ENCODE measurements at places on chromosomes 7 and 10. TPM values are rescaled to one million over a fixed set of nuclear protein-coding genes. Genes with fewer than 3 reads are reported as not detected.

The PNLIPRP1 gene
- not detected for total RNA-seq

The CCDC172 gene
- total RNA-seq: not detected

The AKR1C8 gene
- not detected for total RNA-seq

The NKX2-3 gene
- 0.07 TPM for total RNA-seq

The PRTFDC1 gene
- total RNA-seq: 22.5 TPM

The MARVELD1 gene
- 21.2 TPM for total RNA-seq

The ECHS1 gene
- total RNA-seq: 60.3 TPM

The HELLS gene
- total RNA-seq: 69.5 TPM

The STEAP1B gene
- 53.2 TPM for total RNA-seq
